CD4-positive, alpha-beta T cell treated with Interleukin-2 at 100 ng/mL for 4 hours (primary cell): ENCODE measurements at places on chromosomes 1 and 21.

DNA sequence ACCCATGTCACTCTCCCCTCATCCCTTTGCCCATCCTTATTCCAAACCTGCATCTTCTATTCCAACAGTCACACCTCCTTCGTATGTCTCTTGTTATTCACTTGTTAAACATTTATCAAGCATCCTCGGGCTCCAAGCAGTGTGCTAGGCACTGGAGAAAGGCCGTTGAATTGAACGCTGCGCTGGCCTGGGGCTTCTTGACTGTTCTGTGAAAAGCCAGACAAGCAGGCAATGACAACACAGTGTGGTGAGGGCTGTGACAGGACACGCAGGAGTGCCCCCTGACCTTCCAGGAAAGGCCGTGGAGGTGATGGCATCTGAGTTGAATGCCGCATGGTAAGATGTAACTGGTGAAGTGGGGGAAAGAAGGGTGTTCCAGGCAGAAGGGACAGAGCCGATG, 19.2 kb downstream of the ETV3 start:
- DNase-seq, result no peak

DNA sequence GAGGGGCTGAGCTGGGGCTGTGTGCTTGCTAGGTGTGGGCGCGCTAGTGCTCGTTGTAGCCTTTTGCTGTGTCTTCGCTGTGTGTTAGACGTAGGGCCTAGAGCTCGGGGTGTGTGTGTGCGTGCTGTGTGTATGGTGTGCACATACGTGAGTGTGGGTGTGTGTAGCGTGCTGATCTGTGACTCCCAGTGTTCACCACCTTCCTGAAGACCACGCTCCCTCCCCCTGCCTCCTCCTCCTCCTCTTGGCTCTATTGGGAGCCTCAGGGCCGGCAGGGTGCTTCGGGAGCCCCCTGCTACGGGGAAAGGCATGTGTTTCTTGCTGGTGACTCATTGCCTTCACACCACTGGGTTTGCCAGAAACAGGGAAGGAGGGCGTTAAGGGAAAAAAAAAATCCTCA, 9.4 kb upstream of the KCNC4 start:
- DNase-seq, result no peak

DNA sequence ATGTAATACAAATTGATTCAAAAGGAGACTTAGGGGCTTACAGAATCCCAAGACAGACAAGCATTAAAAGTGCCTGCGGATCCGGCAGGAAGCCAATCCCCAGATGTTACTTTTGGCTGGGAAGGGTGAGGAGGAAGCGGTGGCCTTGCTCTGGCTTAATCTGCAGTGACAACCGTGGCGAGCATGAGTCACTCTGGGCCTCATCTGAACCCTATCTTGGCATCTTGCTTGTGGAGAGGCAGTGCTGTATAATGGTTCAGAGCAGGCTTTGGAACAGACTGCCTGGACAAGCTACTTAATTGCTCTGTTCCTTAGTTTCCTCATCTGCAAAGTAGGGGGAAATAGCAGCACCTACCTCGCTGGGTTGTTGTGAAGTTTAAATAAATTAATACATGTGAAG, 74.1 kb downstream of the XCL2 start:
- DNase-seq, result peak; percentile 46

GRCh38 chr1:186535388-186536133, 74.6 kb upstream of the PDC start:
- no peak for DNase-seq

- no peak for DNase-seq
Measured at GRCh38 chr21:17576080-17576835, 36.4 kb downstream of the BTG3 start.

DNA sequence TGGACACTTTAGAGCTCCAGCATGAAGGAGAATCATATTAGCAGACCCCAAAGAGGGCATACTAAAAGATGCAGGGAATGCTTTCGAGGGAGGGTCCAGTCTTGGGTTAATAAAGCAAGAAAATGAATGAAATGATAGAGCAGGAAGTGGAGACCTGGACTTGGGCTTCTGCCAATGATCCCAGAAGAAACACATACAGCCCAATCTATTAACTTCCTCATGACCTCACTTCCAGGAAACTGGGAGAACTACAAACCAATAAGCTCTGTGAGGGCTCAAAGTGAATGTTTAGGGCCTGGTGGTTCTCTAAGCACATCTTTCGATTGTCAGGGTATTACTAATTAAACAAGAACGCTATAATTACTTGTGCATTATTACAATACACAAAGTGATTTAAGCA, 53.6 kb upstream of the SSX2IP start:
- no peak for DNase-seq

DNA sequence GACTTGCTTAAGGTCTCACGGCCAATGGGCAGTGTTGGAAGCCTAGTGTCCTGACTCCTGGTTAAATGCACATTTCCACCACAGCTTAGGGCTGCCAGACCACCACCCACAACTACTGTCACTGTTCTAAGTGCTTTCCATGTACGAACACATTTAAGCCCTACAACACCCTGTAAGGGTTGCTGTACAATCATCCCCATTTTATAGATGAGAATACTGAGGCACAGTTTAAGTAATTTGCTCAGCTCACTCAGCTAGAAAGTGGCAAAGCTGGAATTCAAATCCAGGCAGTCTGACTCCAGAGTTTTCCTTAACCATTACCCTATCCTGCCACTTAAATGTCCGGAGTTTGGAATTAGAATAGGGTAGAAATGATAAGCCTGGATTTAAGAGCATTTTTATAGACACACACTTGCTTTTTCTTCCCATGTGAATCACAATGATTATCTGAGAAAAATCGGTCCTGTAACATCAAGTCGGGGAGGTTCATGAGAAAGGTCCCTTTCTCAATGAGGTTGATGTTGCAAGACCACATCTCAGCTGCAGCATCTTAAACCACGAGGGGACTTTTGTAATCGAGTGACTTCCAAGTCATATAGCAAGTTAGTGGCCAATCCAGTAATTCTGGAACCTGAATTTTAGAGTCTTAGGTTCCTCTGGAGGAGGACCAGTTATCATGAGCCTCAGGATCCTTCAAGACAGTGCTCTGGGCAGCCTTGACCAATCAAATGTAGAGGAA, 8.6 kb downstream of the E2F2 start:
- DNase-seq, result no peak

- no peak for DNase-seq
Measured at GRCh38 chr1:13595411-13595810, 11.8 kb downstream of the PDPN start.

DNA sequence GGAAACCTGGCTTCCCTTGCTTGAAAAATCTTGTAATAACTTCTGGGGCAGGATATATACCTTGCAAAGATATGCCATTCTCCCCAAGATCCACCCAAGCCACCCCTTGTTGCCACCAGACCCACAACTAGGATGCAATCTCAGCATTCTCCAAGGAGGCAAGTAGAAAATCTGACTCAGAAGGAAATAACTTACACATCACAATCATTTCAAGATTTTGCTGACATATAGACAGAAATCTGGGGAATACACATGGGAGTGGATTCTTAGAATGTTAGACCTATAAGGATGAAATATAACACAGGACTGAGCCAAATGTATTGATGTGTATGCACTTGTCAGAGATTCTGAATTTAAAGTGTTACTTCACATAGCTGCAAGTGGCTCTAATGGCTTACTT, 14.8 kb upstream of the ZDHHC18 start:
- no peak for DNase-seq
